Endothelial cell (in vitro differentiated cells): ENCODE measurements at places on chromosomes 3 and 15.
A peak's percentile ranks its signal among the peaks of the same experiment; 100 is the strongest.

- no peak for DNase-seq
Measured at GRCh38 chr3:187491371-187491770, 123.2 kb downstream of the RTP4 start.

GRCh38 chr3:112779011-112779410 is 67.7 kb downstream of the CD200R1L start:
- DNase-seq: no peak

DNA sequence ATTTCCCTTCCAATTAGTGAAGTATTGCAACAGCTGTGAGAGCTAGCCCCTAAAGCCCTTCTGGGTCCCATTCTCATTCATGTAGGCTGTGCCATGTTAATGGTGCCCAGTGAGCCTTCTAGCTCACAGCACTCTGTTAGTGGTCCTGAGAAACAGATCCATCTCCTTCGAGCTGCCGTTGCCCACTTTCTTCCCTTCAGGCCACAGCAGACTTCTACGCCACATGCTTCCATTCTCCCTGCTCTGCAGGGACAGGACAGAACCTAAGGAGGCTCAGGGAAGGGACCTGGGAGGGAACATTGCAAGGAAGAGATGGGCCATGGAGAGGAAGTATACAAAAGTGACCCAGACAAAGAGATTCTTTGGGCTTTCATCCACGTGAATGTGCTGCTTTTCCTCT is 11.7 kb upstream of the STARD5 start:
- no peak for DNase-seq

DNA sequence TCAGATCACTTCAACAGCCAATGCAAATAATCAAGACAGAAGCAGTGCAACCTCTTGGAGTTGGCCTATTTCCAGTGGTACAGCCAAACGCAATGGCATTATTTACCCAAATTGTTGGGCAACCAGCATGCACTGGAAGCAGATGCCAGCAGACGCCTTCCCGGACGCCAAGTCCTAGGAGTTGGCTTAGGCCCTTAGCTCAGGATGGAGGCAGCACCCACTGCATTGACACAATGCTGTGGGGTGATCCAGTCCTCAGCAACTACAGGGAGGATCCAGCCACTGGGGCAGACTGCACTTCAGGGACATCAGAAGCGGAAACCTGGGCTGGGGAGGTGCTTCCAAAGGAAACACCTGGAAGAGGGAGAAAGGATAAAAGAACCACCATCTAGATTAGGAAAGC is 290.4 kb downstream of the FAM43A start:
- DNase-seq: no peak

- no peak for DNase-seq
Measured at GRCh38 chr3:32959371-32959770, 7.9 kb downstream of the CCR4 start.

- no peak for DNase-seq
Measured at GRCh38 chr15:88736204-88736603, 67.0 kb upstream of the ACAN start.

- no peak for DNase-seq
Measured at GRCh38 chr15:38228618-38229017, 24.0 kb upstream of the SPRED1 start.

DNA sequence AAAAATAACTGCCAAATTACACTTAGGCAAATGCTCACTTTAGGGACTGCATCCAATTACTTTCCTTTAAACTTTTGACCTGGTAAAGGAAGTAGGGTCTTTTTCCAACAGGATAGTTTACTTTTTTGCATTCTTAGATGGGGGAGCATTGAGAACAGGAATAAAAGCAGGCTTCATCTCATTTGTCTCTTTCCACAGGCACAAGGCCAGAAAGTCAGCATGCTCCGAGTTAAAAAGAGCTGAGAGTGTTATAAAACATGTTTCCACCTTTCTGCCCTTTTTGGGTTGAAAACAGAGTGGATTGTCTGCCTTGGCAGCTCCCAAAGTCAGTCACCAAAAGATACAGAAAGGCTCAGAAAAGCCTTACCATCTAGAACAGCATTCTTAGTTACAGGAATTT is 404.9 kb upstream of the ALCAM start:
- DNase-seq: no peak

DNA sequence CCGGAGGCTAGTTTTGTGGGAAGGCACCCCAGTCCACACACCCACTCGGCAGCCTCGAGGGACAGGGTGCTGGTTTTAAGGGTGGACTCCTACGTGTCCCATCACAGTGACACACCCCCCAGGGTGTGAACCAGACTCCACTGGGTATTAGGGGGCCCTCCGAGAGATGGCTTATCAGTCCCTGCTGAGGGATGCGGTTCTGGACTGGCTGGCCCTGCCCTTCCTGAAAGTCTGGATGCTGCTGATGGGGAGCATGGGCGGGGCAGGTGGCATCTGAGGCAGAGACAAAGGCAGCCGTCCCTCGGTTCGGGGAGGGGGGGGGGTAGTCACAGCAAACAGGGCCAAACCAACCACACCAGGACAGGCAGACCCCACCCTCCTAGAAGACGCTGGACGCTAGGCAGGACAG is 939 bp upstream of the ULK3 start:
- no peak for DNase-seq

DNA sequence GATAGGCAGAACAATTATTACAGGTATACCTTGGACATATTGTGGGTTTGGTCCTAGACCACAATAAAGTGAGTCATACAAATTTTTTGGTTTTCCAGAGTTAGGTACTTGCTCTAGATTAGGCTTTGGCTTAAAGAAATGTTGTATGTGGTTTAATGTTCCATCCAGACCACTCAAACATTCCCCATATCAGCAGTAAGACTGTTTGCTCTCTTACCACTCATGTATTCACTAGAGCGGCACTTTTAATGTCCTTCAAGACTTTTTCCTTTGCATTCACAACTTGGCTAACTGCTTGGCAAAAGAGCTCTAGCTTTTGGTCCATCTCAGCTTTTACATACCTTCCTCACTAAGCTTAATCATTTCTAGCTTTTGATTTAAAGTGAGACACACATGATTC is 250.5 kb upstream of the SETMAR start:
- no peak for DNase-seq

GRCh38 chr3:71355862-71356261 is 227.7 kb downstream of the FOXP1 start:
- DNase-seq: no peak

DNA sequence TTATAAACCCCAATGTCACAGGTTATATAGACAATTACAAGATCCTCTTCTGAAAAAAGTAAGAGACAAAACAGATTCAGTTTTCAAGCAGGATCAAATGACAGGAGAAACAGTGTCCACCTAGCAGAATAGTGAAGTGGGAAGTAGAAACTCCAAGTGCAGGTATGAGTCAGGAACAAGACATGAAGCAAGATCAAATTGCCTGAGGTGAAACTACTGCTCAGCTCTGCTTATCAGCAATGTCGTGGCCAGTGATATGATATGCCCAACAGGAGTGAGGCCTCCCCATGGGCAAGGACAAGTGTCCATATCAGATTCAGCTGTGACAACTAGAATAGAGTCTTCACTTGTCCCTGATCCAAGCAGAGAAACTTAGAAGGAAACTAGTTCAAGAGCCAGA is 100.0 kb downstream of the ZMAT3 start:
- no peak for DNase-seq

DNA sequence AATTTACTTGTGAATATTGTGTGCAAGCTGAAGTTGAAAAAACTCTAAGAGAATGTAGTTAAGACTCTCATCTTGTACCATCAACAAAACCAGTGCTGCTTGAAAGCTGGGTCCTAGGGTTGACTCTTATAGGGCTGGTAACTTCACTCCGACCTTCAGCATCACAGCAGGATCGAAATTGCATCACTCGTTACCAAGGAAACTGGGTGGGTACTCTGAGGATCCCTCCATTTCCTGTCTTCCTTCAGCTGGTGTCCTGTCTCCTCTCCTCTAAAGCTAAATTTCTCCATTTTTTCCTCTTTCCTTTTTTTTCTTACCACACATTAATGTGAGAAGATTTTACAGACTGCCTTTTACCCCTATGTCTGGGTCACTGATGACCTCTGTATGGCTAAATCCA is 3.0 kb upstream of the APH1B start:
- no peak for DNase-seq

GRCh38 chr3:168807448-168807847 is 711.7 kb upstream of the GOLIM4 start:
- DNase-seq: no peak

- DNase-seq: no peak
Measured at GRCh38 chr3:50494126-50494525, 9.3 kb downstream of the CACNA2D2 start.

DNA sequence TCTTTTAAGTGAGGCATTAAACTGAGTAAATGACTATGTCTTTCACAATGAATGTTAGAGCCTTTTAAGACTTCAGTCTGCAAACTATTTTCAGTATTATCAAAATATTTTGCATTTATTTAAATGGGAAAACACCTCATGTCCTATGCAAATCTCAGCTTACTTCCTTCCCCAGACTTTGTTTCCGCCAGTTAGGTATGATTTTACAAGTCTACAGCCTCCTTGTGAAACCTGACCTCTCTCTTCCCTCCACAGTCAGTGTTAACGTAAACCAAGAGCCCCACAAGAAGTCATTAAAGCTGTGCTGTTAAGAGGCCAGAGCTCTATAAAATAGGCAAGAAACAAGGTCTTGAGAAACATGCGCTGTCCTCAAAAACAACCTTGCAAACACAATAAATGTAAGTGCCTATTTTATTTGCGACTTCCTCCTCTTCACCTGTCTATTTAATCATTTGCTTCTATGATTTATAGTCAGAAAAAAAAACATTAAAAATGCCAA is 48.3 kb downstream of the PRTG start:
- no peak for DNase-seq

- DNase-seq: no peak
Measured at GRCh38 chr3:154227531-154227930, 96.8 kb downstream of the DHX36 start.

- peak; percentile 31 for DNase-seq
Measured at GRCh38 chr3:64267721-64268604, 42.7 kb upstream of the PRICKLE2 start.

DNA sequence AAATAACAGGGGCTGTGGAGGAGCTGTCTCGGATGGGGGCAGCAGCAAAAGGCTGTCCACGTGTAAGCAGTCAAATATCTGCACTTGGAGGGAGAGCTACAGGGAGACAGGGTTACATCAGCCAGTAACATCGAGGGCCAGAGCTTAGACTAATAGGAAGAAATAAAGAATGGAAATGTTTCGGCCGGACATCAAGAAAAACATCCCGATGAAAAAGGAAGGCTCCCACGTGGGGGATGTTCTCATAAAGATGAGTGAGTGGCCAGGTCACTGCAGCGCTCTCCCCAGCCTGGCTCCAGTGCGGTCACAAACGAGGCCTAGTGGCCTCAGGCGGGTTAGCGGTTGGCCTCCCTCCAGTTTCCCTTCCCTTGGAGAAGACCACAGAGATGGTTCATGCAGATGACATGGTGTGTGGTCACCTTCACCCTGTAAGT is 56.1 kb upstream of the WNT5A start:
- no peak for DNase-seq

DNA sequence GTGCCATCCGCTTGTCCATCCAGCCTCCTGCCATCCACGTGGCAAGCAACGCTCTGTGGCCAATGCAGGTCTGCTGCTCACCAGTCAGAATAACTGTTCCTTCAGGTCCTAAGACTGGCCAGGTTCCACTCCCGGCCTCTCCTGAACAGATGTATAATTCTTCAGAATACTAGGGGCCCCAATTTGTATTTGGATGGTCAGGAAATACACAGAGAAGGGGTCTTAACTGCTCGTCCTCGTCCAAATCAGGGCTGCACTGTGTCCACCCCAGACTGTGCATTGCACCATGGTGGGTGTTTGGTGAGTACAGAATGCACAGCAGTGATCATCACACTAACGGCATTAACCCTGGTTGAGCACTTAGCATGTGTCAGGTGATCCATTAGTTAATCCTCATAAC is 46.0 kb downstream of the MINAR1 start:
- no peak for DNase-seq

DNA sequence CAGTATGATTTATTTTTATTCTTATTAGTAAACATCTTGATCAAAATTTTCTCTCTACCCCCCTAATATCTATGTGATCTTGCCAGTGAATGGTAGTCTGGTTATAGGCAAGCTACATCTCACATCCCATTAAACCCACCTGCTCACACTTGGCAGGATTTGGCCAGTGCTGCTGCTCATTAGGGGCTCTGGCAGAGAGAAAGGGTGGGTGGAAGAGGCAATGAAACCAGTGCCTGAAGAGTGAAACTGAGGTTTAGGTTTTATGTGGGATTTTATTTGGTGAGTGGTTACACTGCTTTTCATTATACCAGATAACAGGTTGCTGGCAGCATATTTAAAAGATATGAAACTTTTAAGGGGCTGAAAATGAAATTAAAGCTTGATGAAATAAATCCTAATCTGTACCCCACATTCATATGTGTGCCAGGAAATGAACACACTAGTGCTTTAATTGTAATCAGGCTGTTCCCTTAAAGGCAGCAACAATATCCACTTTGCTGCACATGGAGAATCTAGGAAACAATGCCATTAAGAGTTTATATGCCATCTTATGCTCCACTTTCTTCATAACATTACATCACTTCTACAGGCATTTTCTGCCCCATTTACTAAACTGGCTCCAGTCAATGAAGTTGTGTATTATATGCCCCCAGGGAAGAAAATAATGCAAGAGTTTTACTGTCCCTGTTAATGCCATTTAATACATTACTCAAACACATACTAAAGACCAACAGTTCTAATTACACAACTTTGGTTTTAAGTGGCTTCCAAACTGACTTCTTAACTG is 688.7 kb downstream of the MECOM start:
- DNase-seq: no peak

GRCh38 chr3:14274999-14275961 is 96.7 kb downstream of the LSM3 start:
- peak; percentile 28 for DNase-seq

GRCh38 chr3:57694146-57694545 is 1.3 kb upstream of the DENND6A start:
- DNase-seq: no peak

DNA sequence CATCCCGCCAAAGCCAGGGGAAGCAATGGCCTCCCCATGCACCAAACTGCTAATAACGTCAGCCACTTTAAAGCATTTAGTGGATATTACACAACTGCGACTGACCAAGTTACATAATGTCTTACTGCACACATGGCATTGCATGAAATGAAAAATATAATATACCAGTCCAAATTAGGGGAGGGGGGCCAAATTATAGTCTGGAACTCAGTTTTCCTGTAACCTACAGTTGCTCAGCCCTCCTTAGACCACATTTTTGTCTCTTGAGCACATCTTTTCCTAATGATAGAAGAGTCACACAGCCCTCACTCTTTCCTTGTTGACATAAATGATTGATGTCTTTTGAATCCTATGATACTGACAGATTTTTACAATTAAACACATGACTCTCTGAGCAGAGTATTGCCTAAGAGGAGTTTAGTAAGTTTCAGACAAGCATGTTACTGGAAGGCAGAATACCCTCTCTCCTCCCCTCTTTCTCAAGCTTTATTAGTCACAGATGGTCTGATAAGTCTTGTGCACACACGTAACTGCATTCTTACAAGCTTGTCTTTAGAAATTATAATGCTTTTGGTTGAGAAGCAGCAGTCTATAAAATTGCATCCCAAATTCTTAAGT is 1.1 kb upstream of the PLD1 start:
- no peak for DNase-seq

DNA sequence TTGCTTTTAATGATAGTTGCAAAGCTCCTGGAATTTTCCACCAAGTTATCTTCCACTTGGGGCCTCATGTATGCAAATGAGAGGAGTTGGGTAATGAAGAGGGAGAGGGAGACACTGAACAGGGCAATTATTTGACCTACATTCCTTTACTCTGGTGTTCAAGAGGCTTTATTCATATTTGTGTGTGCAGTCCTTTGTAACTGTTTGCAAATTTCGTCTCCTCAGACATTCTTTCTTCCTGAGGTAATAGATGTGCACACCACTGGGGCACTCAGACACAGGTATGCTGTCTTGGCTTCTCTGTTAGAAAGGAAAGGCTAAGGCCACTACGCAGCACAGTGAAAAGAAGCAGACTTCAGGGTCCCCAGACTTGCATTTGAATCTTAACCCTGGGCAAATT is 189.7 kb upstream of the IL12A start:
- no peak for DNase-seq
